Mesenchymal stem cell (in vitro differentiated cells and primary cell): ENCODE measurements at places on chromosomes 7 and 10.
A peak's percentile ranks its signal among the peaks of the same experiment; 100 is the strongest.

DNA sequence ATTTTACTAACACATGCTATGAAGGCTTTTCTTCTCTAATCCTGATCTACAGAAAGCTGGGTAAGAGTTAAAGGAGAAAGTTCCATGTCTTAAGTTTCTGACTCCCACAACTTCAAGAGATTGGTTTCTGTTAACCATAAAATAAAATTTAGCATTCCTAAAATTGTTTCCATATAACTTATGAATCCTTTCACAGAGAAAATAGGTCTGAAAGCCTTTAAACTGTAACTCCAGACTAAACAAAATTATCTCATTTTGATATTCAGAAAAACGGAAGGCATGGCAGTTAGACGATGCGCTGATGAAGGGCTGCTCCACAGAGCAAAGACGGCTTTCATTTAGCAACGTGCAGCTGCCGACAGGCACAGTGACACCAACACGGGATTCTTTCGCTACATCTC, 133.3 kb downstream of the SLC25A13 start:
- no peak for DNase-seq

GRCh38 chr7:13860734-13861133, 128.7 kb downstream of the ETV1 start:
- no peak for DNase-seq

- DNase-seq, result peak; percentile 46
Observed at GRCh38 chr7:29039821-29040578, 81.9 kb upstream of the TRIL start.

- DNase-seq, result no peak
Observed at GRCh38 chr10:111117528-111118277, 40.9 kb downstream of the ADRA2A start.

- DNase-seq, result no peak
Observed at GRCh38 chr10:67114945-67115344, 189.1 kb downstream of the LRRTM3 start.

GRCh38 chr7:12861070-12861469, 173.6 kb downstream of the ARL4A start:
- DNase-seq, result no peak

GRCh38 chr7:150986099-150986512, 4.7 kb upstream of the NOS3 start:
- peak; percentile 66 for DNase-seq

GRCh38 chr7:152086513-152086912, 61.0 kb downstream of the GALNT11 start:
- DNase-seq, result no peak

GRCh38 chr7:116713918-116714317, 41.9 kb downstream of the MET start:
- DNase-seq, result no peak

DNA sequence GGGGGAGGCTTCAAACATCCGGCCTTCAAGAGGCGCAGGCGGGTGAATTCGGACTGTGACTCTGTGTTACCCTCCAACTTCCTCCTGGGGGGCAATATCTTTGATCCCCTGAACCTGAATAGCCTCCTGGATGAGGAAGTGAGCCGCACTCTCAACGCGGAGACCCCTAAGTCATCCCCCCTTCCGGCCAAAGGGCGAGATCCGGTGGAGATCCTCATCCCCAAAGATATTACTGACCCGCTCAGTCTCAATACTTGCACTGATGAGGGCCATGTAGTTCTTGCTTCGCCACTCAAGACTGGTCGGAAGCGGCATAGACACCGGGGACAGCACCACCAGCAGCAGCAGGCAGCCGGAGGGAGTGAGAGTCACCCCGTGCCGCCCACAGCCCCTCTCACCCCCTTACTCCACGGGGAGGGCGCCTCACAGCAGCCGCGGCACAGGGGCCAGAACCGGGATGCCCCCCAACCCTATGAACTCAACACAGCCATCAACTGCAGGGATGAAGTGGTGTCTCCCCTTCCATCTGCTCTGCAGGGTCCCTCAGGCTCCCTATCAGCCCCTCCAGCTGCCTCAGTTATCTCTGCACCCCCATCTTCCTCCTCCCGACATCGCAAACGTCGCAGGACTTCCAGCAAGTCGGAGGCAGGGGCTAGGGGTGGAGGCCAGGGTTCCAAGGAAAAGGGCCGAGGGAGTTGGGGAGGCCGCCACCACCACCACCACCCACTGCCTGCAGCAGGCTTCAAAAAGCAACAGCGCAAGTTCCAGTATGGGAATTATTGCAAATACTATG, 1.1 kb downstream of the MEPCE start:
- DNase-seq, result no peak

DNA sequence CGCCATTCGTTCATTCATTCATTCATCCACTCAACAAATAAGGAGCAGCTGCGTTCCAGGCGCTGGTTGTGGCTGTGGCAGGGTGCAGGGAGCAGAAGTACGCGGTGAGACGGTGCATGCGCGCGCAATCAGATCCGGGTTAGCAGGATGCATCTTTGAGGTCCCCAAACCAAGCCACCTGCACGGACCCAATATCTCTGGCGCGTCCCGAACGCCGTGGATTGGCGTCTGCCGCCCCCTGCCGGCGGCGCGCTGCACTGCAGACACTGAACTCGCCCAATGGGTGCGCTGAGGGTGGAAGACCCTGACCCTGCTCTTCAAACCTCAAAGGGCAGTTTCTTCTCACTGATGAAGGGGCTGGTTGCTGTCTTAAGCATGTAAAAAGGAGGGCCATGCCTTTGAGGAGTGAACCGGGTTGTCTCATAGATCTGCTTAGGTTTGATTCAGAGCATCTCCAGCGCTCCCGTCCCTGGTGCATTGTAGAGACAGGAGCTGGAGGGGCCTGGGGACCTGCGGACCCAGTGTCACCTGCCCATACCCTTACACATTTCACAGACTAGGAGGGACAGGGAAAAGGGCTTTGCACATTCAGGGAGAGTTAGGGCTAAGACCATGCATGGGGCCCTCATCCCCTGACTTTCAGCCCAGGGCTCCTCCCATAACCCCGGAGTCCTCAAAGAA, 102.5 kb downstream of the RAMP3 start:
- DNase-seq, result peak; percentile 23

DNA sequence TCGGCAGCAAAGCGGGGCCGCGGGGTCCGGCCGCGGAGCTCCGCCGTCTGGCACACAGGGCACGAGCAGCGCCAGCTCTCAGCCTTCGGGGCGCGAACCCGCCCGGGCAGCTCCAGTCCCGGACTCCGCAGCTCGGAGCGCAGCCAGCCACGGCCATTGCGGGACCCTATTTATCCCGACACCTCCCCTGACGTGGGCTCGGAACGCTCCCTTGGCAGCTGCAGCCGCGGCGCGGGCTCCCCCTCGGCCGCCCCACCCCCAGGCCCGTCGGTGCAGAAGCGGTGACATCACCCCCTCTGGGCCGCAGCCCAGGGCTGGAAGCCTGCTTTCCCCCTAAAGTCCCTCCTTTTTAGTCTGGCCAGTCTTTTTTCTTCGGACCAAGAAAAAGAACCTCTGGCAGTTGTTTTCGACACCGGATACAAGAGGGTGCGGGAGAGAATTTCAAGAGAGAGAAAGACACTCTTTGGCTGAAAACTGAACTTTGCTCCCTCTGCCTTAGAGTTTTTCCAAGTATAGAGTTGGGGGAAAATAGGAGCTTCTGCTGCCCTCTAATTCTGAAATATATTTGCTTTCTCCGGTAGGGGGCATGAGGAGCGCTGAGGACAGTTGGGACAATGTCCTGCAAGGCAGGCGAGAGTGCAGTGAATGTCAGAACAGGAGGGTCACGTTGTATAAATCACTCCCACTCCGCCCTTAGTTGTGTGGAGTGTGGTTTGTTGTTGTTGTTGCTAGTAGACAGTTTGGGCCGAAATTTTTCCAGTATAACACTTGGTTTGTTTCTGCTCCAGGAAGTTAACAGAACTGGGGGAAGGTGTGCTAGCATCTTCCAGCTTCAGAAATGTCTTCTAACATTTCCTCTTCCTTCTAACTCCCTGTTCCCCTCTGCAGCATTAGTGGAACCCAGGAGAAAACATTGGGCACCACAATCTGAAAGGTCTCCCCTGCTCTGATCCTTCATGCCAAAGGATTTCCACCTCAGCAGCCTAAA, at the start of gene SFRP4:
Gene SFRP4 (minus strand): TSS at position 145 of the 988 bp plus-strand sequence. CDS start 280 bp downstream, outside the sequence.
- peak; percentile 63 for DNase-seq

GRCh38 chr7:19932549-19933249, 159.3 kb upstream of the TMEM196 start:
- DNase-seq, result no peak

DNA sequence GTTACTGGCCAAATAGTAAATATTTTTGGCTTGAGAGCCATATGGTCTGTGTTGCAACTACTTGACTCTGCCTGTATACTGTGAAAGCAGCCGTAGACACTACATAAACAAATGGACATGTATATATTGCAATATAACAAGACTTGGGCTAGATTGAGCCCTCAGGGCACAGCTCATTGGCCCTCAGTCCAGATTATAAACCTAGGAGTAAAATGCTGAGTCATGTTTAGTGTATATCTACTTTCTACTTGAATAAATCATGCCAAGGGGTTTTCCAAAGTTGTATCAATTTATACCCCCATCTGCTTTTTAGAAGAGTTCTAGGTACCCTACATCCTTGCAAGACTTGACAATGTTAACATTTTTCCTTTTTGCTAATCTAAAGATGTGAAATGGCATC, 27.4 kb upstream of the POU6F2 start:
- peak; percentile 64 for DNase-seq

GRCh38 chr7:68904630-68905029, 693.6 kb upstream of the AUTS2 start:
- no peak for DNase-seq

DNA sequence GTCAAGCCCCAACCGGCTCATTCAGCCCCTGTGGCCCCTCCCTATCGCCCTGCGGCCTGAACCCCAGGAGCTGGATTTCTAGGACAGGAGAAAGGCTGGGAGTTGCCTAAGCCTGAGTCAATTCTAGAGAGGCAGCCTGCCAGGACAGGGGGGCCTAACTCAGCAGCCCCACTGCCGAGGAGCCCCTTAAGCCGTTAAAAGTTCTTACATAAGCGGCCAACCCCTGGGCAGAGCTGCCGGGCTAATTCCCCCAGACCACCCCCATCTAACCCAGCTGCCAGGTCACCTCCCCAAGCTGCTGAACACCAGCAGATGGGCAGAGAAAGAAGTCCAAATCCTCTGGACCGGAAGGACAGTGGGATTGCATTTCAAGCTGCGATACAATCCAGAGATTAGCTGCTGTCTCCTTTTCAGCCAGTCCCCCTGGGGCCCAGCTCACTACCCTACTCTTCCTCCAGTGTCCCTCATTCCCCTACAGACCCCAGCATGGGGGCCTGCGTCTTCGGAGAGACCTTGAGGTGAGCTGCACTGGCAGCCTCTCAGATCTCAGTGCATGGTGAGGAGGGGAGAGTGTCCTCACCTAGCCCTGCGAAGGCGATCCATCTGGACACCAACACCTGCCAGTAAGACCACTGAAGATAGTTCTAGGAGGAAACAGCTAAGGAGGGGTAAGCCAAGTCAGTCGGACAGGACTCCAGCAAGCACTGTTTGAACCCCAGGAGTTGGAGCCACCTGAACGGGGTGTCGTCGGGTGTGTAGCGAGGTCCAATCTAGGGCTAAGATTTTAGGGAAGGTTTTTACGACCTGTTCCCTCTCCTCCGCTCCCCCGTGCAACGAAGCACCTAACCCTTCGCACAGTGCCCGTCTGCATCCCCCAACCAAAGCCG, 830 bp downstream of the IMPDH1 start:
- DNase-seq, result peak; percentile 40

GRCh38 chr7:47702080-47702479, 120.2 kb upstream of the TNS3 start:
- DNase-seq, result no peak

GRCh38 chr10:72637398-72637857, 11.5 kb upstream of the MICU1 start:
- peak; percentile 42 for DNase-seq

- DNase-seq, result no peak
Observed at GRCh38 chr7:7263297-7264230, 81.2 kb downstream of the C1GALT1 start.

- no peak for DNase-seq
Observed at GRCh38 chr7:33420311-33420940, 291.1 kb downstream of the BBS9 start.

- no peak for DNase-seq
Observed at GRCh38 chr7:139304517-139304916, 36.6 kb upstream of the FMC1 start.

- DNase-seq, result no peak
Observed at GRCh38 chr7:1388703-1389335, 70.5 kb downstream of the MICALL2 start.

DNA sequence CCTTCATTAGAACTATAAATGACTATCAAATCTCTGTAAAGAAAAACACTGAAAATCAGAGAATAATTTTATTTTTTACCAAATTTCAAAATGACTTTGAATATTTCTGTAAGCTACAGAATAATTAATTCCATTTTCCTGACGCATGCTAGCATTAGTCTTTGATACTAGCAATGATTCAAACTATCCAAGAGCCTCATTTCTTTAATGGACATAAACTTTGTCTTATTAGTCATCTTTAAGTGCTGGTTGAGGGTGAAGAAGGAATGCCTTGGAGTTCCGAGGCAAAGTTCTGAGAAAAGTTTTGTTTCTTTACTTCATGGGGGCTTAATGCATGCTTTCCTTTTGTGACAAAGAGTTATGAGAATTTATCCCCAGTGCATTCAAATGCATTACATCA, 137.3 kb downstream of the AGMO start:
- DNase-seq, result peak; percentile 59

DNA sequence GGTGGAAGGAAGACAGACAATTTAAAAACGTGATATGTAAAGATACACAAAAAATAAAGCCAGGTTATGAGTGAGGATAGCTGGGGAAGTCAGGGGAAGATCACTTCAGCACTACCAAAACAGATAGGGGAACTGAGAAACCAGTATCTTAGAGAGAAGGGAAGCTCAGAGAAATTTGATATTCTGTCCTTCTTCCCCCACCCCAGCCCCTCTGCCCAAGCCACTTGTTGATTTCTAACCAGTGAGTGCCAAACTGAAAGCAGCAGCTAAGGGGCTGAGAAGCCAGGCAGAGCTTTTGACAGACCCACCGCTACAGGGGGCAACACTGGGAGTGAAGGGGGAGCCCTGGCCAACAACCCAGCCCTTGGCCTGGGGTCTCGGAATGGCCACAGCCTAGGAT, 9.1 kb upstream of the SLC29A3 start:
- no peak for DNase-seq

- no peak for DNase-seq
Observed at GRCh38 chr7:142870566-142871259, 14.8 kb downstream of the TRPV6 start.

DNA sequence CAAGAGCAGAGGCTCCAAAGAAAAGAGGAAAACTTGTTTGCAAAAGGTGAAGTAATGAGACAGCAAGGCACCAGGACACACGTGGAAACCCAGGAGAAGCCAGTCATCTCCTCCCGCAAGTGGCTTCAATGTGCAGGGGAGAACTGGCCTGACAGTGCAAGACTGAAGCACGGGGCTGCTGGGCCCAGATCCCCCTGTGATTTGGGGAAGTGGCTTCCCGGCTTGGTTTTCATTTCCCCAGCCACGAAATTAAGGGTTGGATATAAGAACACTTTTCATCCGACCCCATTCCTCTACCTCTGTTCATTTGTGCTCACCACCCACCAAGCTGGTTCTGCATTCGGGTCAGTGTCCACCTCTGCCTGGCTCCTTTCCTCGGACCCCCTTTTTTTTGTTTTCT, 306.4 kb downstream of the FGFR2 start:
- DNase-seq, result no peak
